ENCODE measurements at places on chromosomes 12 and 14. TPM values are rescaled to one million over a fixed set of nuclear protein-coding genes. Genes with fewer than 3 reads are reported as not detected.

The OASL gene
- total RNA-seq, result 4.1 TPM

The CLEC4A gene
- total RNA-seq, result not detected

The DTD2 gene
- 15.4 TPM for total RNA-seq

The SLC38A4 gene
- 0.06 TPM for total RNA-seq

The CCDC38 gene
- total RNA-seq, result 0.09 TPM

All from A549 treated with GW870086 at 1 μM for 4 hours (cell line).